ENCODE measurements at places on chromosomes 16 and 17.

DNA sequence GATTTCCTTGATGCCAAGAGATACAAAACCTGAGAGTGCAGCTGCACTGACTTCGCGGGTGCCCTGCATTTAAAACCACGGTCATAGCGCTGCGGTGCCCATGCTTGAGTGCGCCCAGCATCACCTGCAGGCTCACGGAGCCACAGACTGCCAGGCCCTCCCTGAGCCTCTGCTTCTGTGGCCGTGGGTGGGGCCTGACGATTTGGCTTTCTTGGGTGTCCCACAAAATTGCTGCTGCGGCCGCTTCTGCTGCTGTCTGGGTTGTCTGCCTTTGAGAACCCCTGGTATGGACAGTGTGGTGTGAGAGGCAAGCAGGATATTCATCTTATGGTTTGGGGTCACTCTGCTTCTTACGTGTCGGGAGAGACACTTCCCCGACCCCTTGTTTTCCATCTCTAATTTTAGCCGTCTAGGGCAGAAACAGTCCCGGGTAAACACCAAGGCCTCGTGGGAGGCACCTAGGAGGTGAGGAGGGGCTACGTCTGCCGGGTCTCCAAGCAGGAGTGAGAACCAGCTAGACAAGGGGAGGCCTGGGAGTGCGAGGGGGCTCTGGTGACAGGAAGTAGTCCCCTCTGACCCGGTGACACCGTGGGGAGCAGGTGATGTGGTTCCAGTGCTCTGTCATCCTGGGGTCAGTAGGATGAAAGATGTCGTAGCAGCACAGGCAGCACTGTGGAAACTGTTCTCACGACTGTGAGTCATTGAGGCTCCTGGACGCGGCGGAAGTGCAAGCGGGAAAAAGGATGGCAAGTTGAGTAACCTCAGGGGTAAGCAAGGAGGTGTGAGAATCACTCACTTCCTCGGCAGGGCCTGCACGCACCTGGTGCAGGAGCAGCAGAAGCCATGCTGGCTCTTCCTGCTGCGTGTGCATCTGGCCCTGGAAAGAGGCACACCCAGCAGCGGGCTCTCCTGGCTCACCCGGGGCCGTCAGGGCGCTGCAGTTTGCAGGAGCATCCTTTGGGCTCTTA, 176.3 kb downstream of the RPTOR start:
- no peak overlapping the region for H3K4me3 ChIP-seq
- DNase-seq, result peak; percentile 21
- peaks cover 39% of the 10 kb centered on the region for H3K36me3 ChIP-seq
- no peaks in the 10 kb centered on the region for H3K27me3 ChIP-seq
- peaks cover 64% of the 10 kb centered on the region for H3K4me1 ChIP-seq
- H3K27ac ChIP-seq, result peak overlapping the region; percentile 97

DNA sequence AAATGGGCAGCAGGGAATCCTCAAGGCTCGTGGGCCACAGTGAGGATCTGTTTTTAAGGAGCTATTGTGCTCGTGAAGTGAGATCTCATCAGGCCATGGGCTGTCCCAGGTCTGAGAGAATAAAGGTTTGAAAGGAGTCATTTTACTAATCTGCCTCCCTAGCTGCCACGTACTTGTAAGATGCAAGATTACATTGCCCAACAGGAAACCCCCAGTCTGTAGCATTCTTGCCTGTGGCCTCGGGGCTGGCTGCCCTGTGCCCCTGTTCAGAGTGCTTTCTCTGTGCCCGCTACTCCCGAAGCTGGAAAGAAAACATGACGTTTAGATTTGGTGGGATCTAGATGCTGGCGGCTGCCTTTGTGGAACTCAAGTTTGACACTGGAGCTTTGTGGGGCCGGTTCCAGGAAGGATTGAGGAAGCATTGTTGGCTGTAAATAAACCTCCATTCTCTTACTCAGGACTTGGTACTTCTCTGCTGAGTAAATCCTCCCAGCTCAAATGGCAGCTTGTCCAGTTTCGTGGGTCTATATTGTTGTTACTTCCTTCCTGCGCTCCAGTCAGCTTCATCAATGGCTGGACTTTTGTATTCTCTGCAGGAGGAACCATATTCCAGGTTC, 21.2 kb downstream of the SAP30BP start:
- H3K4me1 ChIP-seq, result peaks cover 19% of the 10 kb centered on the region
- DNase-seq, result no peak
- no peaks in the 10 kb centered on the region for H3K27me3 ChIP-seq
- H3K36me3 ChIP-seq, result peaks cover 26% of the 10 kb centered on the region
- H3K4me3 ChIP-seq, result no peak overlapping the region

- no peak overlapping the region for H3K27ac ChIP-seq
- peaks cover 21% of the 10 kb centered on the region for H3K36me3 ChIP-seq
- no peak for DNase-seq
Observed at GRCh38 chr17:4900231-4901107, 1.1 kb downstream of the C17orf107 start.

GRCh38 chr17:21573961-21574610, 118.2 kb upstream of the KCNJ18 start:
- H3K27ac ChIP-seq, result no peak overlapping the region
- DNase-seq, result no peak
- H3K27me3 ChIP-seq, result no peaks in the 10 kb centered on the region
- no peaks in the 10 kb centered on the region for H3K36me3 ChIP-seq
